ENCODE measurements at places on chromosomes 7 and 10.

- no peak for DNase-seq
Measured at GRCh38 chr7:44541028-44541869, at the start of gene NPC1L1. NPC1L1 (minus strand) TSS chr7:44541330; CDS start chr7:44541259, 71 bp downstream.

- DNase-seq: no peak
Measured at GRCh38 chr7:32506266-32507054, 11.2 kb downstream of the AVL9 start.

GRCh38 chr10:32461203-32461602 is 15.3 kb downstream of the CCDC7 start:
- no peak for DNase-seq

DNA sequence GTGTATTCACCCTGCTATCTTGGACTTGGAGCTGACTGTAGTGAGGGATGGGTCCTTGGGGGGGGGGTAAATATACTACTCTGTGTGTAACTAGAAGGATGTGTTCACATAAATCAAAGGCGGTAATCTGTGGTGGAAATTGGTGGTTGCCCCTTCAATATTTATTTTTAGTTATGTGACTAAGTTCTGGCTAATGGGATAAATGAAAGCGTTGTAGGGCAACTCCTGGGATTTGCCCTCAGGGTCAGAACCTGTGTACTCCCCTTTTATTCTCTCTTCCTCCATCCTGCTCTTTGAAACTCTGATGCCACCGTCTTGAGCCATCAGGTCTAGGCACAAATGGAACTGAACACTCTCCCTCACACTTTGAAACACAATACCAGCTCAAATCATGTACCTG is 24.3 kb upstream of the ST7 start:
- DNase-seq: no peak

DNA sequence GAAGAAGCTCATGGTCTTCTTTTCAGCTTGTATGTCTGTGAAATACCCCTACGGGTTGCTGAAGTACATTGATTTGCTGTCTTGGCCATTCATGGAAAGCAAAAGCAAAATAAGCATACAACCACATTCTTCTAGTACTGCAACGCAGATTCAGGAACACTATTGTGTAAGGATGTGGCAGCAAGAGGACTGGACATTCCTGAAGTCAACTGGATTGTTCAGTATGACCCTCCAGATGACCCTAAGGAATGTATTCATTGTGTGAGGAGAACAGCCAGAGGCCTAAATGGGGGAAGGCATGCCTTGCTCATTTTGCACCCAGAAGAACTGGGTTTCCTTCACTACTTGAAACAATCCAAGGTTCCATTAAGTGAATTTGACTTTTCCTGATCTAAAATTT is 133.4 kb upstream of the ANKRD1 start:
- DNase-seq: no peak

- no peak for DNase-seq
Measured at GRCh38 chr7:26691886-26692285, 172.5 kb downstream of the SKAP2 start.

DNA sequence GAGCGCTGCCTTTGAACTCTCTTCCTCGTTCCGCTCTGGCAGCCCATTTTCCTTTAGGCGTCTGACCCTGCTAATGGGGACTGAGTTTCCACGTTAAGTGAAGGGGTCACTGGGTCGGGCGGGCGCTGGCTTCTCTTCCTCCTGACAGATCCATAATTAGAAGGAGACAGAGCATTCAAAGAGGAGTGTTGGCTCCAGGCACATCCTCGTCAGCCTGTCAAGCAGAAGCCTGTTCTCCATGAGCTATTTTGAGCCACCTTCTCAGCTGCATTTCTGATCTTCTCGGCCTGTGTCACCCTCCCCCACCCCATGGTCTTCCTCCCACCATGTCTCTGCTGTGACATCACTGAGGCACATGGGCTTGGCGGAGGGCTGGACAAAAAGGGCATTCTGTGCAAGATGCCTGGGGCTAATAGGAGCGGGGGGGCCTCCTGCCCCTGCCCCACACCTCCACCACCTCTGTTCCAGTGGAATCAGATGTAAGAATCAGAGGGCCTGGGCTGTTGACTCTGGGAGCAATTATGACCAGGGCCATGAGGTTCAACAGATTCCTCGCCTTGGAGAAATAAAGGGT is 248.1 kb downstream of the PLXNA4 start:
- DNase-seq: no peak

Measured in cortex of kidney (tissue), 1 donor.